ENCODE measurements at places on chromosomes 11 and 22. TPM values are rescaled to one million over a fixed set of nuclear protein-coding genes. Genes with fewer than 3 reads are reported as not detected.

The TMEM126A gene
- 39.3 TPM for polyA plus RNA-seq

DNA sequence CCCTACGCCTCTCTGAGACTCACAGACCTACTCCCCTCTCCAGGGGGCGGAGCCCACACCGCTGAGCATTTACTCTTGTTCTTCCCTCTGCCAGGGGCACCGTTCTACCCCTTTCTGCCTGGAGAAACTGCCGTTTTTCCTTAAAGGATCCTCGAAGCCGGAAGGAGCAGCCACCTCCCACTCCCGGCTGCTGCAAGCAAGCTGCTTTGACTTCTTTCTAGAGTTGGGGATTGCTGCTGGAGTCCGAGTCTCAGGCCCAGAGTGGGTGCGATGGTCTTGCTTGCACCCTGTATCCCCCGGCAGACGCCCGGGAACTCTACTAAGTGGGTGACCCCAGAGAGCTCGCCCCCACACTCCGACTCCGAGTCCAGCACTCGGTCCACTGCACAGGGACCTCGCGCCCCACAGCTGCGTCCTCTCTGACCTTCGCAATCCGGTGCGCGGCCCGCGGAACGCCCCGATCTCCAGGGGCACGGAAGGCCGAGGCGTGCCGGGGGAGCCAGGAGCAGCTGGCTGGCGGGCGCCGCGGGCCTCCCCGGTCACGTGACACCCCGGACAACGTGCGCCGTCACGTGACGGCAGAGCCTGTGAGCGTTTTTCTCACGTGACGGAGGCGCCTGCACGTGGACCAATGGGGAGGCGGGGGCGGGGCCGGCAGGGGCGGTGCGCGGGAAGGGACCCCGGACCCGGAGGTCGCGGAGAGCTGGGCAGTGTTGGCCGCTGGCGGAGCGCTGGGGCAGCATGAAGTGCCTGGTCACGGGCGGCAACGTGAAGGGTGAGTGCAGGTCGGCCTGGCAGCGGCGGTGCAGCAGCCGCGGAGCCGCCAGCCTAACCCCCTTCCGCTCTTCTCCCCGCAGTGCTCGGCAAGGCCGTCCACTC, at the start of gene RAD9A:
RAD9A (plus strand) TSS at position 683 of the 879 bp plus-strand sequence; CDS start at position 742, 59 bp downstream.
- peak; percentile 91 for DNase-seq

The C11orf86 gene
- not detected for polyA plus RNA-seq

DNA sequence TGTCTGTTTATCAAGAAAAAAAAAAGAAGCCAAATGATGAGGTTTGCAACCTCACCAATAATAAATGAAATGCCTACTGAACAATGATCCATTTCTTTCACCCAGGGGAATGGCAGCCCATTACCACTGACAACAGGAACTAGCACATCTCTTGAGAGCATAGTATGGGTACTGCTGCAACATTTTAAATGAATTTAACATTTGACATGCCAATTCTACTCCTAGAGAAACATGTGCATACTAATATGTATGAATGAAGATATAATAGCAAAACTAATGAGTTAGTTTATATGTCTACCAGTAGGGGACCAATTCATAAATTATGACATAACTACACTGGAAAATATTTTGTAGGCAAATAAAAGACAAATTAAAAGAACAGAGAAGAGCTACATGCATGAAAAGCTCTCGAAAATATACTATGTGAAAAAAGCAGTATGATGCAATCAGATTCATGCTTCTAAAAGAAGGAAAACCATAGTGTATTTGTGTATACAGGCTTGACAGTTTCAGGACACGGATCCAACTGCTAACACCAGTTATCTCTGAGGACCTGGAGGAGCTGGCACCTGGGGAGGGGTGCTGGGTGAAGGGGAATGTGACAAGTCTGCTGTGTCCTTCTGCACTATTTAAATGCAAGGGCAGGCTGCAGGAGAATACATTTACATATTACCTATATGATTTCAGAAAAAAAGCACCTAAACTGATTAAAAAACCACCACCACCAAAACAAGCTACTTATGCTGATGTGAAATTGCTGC, 6.9 kb downstream of the SMCO4 start:
- DNase-seq = no peak

DNA sequence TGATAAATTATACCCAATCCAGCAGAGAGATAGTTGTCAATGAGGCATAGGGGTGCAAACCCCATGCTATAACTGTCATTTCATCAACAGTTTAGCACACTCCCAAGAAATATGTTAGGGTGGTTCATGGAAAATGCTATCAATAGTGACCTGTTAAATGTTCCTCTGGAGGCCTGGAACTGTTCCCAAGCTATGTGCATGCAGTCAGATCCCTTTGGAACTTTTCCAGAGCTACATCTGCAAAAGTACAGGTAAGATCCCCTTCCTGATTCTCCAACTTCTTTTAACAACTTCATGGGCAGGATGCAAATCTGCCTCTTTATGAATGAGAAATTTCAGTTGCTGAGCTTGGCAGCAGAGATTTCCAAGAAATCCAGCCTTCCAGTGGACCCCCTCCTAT, 27.2 kb downstream of the ABTB2 start:
- DNase-seq = no peak

GRCh38 chr22:22397875-22398524, 110.5 kb downstream of the ZNF280B start:
- no peak for DNase-seq

DNA sequence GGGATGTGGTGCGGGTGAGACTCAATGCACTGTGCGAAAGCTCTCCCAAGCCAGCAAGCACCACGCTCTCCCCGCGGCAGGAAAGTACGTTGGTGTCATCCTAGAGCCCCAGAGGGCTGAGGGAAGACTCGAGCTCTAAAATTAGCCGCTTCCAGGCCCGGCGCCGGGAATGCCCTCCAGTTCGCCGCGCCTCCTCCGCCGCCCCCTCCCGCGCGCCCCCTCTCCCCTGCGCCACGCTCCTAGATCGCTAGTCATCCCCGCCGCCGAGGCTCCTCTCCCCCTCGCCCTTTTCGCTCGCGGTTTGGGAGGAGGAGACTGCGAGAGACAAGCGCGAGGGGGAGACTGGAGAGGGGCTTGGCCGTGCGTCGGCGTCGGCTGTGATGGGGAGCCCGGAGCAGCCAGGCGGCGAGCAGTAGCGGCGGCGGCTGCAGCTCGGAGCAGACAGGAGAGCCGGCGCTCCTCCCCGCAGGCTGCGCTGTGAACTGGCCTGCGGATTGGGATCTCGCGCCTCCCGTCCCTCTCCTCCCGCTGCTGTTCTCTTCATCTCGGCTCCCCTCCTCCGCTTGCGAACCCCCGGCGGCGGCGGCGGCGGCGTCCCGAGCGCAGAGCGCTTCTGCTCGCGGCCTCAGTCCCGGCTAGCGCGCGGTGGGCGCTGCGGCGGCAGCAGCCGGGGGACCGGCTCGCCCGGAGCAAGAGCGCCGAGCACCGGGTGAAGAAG, at the start of gene FAT3:
FAT3 (plus strand) TSS at position 412 of the 718 bp plus-strand sequence. CDS start 127,295 bp downstream, outside the sequence.
- no peak for DNase-seq

GRCh38 chr22:32311551-32312071, 46.1 kb upstream of the RFPL3 start:
- no peak for DNase-seq

The ANO1 gene
- polyA plus RNA-seq = 17.3 TPM

The STK33 gene
- polyA plus RNA-seq = 25.3 TPM

The KCNJ1 gene
- 89.0 TPM for polyA plus RNA-seq

DNA sequence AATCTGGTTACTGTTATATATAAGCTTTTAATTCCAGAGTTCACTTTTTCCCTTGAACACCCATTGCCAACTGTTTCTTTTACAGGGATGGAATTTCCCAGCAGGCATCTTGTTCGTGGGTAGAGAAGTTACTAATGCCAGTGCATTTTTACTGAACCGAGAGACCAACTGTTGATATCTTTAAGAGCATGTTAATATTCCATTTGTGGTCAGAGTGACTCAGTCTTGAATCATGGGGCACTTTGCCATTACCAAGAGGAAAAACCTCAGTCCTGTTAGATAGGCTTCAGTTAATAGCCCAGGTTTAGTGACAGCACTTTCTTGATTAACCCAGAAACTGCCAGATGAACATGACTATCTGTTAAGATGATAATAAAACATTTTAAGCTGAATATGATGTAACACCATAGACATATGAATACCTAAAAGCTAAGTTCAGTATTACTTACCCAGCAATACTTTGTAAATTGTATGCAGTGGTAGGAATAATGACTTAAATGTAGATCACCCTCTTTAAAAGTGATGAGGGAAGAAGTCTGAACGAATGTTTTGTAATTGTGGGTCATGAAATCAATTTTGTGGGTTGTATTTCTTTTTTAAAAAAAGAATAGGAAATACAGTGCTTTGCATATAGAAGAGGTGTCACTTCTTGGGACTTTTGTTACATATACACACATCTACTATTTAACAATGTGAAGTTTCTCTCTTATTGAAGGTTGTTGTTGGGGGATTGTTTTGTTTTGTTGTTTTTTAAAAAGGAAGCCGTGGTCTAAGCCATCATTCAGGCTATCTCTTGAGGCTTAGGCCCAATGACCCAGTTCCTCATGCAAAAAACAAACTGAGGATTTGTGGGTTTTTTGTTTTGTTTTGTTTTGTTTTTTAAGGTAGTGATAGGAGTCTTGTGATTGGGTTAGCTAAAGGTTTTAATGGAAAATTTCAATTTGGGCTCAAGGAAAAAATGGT, 79.2 kb upstream of the GRIK4 start:
- no peak for DNase-seq

The CHST1 gene
- polyA plus RNA-seq = 8.7 TPM

GRCh38 chr22:36965696-36966095, 52.3 kb downstream of the CSF2RB start:
- DNase-seq = no peak

DNA sequence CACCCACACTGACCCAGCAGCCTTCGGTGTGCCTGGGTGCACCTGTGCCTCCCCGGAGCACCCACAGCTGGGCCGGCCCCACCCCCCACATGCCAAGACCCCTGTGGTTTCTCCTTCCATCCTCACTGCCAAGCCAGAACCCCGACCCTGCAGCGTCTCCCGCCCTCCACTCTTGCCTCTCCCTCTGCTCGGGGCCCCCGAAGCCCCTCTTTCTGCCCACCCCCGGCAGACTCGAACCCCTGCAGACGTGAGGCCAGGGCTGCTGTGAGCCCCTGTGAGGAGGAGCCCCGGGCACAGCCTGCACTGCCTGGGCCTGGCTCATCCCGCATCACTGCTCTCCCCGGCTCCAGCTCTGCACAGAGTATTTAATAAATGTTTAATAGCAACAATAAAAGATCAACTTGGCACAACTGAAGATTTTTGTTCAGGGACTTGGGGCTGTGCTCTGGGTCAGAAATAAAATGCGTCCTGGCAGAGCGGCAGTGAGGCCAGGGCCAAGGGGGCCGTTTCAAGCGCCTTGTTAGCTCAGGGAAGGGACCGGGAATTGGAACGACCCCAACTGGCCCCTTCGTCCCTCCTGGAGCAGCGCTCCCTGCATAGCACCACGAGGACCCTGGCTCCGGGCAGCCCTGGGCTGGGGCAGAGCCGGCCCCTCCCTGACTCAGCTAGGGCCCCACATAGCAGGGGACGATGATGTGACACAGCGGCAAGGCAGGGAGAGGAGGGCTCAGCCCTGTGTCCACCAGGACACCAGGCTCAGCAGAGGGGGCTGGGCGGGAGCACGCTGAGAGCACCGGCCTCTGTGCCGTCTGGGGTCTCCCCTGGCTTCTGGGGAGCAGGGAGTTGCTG, 520.8 kb downstream of the BRD1 start:
- no peak for DNase-seq

The BRSK2 gene
- 1.7 TPM for polyA plus RNA-seq

- peak; percentile 45 for DNase-seq
Measured at GRCh38 chr11:94129512-94130297, 1.1 kb downstream of the PANX1 start.

- DNase-seq = no peak
Measured at GRCh38 chr11:134338654-134339053, 6.9 kb downstream of the GLB1L2 start.

DNA sequence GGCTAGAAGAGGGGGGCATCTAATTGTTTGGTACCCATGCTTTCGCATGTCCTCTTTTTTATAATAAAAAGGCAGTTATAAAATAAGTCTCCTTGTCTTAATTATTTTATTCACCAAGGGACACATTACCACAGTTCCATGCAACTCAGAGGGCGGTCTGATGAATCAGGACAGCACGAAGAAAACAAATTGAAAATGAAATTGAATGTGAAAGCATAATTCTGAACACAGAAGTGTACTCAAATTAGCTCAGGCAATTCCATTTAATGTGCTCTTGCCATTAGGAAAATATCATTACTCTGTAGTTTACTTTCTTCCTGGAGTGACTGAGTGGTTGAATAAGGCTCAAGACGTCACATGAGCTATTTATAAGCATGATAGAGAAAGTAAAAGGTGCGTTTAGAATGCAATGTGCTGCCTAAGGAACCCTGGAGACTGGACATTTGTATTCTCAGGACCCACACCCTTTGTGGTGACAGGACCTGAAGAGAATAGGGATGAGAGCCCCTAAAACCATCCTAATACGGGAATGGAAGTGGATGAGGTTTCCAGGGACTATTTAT, 59.6 kb downstream of the MTNR1B start:
- DNase-seq = no peak

The PDGFD gene
- 24.4 TPM for polyA plus RNA-seq

DNA sequence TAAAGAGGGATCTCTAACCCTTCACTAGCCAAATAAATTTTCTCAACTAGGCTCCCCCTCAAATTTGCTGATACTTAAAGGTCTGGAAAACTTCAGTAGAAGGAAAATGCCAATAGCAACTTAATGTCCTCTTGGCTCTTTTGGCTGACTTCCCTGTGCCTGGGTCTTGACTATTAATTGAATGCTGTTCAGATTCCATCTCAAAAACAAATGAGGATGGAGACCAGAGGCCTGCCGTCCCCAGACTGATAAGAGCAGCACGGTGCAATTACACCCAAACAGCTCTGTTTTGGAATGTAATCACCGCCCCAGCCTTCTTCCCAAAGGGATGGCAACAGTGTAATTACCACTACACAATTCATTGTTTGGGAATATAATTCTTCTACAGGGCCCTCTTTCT, 89.3 kb upstream of the CHRM4 start:
- no peak for DNase-seq

The PHOX2A gene
- not detected for polyA plus RNA-seq

GRCh38 chr11:72681226-72682153, 7.3 kb upstream of the PDE2A start:
- DNase-seq = no peak

DNA sequence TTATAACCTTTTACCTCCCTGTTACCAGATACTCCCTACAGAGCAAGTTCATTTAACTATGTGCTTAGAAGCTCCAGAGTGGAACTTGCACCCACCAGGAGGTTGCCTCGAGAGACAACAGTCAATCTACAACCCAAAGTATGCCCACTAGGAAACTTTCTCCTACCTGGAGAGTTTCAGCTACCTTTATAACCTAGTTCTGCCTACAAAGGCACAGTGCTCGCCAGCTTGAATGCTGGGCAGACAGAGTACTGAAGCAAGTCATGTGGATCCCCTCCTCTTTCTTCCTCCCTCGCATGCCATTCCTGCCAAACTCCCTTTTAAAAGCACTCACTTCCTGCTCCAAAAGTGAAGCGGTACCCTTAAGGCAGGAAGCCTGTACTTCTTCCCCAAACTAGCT, 258.9 kb downstream of the SWAP70 start:
- DNase-seq = no peak

- no peak for DNase-seq
Measured at GRCh38 chr11:68976563-68976962, 4.2 kb downstream of the MRGPRD start.
